Neural crest cell (in vitro differentiated cells): ENCODE measurements at places on chromosomes 7 and 10.
A peak's percentile ranks its signal among the peaks of the same experiment; 100 is the strongest.

GRCh38 chr7:145779140-145779539 is 337.5 kb upstream of the CNTNAP2 start:
- DNase-seq = no peak

GRCh38 chr10:34613491-34613890 is 201.6 kb downstream of the PARD3 start:
- no peak for DNase-seq

DNA sequence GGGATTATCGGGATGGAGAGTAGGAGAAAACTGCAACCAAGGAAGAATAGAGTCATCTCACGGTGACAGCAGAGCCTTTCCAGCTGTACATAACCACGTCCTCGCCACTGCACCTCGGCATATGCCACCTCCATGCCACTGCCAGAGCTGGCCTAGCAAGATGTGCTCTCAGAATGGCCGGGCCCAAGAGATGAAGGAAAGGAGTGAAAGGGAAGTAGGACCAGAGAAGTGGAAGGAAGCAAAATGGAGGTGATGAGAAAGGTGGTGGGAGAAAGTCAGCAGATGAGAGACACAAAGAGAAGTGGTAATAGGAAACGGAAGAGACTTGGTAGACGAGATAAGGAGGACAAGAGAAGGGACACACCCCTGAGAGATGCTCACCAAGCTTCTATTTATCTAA is 8.0 kb upstream of the CALU start:
- no peak for DNase-seq

GRCh38 chr10:7192061-7192460 is 218.8 kb downstream of the SFMBT2 start:
- no peak for DNase-seq

- DNase-seq = peak; percentile 63
Measured at GRCh38 chr10:24556750-24557742, 166.6 kb downstream of the ARHGAP21 start.

GRCh38 chr10:97777143-97777542 is 5.3 kb upstream of the SFRP5 start:
- no peak for DNase-seq

GRCh38 chr10:73906524-73907447 is 4.1 kb upstream of the PLAU start:
- peak; percentile 32 for DNase-seq

GRCh38 chr7:77444123-77444522 is 28.0 kb upstream of the GSAP start:
- no peak for DNase-seq

DNA sequence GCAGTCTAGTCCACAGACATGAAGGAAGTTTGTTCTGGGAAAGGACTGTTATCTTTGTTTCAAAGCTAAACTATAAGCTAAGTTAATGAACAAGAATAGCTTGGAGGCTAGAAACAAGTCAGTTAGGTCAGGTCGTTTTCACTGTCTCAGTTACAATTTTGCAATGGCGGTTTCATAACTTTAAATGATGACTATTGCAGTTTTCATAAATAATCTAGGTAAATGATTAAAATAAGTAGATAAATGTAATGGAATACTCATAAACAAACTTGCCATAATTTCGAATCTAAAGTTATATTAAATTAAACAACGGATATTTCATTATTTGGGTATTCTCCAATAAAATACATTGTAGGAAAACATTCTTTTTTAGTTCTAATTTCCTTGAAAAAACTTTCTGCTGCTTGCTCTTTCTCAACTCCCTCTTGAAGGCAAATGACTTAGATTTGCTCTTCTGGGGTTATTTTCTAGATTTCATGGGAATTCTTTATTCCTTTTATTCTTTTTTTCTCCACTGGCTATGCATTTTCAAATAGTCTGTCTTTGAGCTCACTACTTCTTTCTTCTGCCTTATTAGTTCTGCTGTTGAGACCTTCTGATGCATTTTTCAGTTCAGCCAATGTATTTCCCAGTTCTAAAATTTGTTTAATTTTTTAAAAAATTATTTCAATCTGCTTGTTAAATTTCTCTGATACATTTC is 103.8 kb upstream of the APBB1IP start:
- DNase-seq = no peak

- no peak for DNase-seq
Measured at GRCh38 chr7:2689951-2690705, 2.1 kb downstream of the AMZ1 start.

DNA sequence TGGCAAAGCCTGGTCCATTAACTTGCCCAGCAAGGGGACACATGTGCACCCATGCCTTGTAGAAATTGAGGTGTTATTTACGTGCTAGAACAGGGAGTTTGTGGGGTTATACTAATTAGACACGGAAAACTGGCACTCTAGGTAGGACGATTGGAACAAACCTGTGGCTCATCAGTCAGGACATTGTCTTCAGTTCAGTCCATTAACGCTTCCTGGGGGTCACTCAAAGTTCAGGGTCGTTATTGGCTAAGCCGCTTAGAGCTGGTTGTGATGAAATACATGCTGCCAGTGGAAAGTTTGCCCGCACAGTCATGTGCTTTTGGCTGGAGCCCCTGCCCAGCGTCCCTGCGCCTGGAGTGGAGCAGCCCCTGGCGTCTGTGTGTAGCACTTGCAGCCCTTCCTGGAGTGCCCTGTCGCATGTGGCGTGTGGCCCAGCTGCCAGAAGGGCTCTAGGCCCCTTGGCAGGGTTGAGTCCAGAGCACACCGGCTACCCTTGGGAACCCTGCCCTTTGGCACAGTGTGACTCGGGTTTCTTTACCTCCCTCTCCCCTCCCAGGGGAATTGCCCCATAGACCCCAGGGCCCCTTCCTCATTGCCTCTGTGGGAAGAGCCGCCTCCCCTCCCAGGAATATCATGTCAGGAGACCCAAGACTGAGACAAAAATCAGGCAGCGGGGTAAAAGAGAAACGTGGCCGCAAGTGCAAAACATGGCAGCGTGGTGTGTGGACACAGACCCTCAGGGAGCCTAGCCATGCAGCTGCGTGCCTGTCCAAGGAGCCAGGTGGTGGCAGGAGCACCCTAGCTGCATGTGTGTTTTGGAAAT is 9.8 kb downstream of the ZNF775 start:
- no peak for DNase-seq

DNA sequence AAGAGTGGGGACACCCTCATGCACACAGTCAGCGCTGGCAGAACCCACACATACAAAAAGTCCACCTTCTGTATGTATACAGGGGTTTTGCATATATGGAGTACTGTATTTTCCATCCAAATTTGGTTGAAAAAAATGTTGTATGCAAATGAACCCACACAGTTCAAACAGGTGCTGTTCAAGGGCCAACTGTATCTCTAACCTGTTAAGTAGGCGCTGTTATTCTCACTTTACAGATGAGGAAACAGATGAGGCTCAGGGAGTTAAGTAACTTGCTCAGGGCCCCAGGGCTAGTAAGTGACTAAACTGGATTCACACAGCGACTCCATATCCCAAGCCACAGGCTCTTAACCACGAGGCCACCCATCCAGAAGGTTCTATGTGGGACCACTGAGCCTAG is 69.9 kb downstream of the C10orf105 start:
- DNase-seq = no peak

GRCh38 chr7:50499092-50499491 is 48.9 kb upstream of the FIGNL1 start:
- DNase-seq = no peak

- DNase-seq = no peak
Measured at GRCh38 chr7:126953461-126953860, 299.3 kb downstream of the GRM8 start.

GRCh38 chr10:32600317-32600716 is 154.4 kb downstream of the CCDC7 start:
- DNase-seq = no peak

DNA sequence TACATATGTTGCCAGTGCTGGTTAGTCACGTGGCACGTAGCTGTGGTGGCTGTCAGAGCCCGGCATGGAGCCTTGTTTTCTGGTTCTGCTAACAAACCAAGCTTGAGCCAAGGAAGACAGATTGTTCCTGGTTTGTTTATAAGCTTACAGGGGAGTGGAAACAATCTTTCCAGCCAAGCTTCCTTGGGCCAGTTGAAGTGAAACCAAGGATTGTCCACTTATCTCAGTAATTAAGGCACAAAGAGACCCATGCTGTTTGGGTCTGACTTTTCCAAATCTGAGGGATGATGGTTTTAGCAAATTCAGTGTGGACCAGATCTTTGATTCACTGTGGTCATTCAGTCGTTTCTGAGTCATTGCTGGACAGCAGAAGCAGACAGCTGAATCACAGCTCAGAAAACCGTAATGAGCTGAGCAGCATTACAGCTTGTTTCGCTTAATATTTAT is 297.3 kb upstream of the COBL start:
- DNase-seq = no peak

DNA sequence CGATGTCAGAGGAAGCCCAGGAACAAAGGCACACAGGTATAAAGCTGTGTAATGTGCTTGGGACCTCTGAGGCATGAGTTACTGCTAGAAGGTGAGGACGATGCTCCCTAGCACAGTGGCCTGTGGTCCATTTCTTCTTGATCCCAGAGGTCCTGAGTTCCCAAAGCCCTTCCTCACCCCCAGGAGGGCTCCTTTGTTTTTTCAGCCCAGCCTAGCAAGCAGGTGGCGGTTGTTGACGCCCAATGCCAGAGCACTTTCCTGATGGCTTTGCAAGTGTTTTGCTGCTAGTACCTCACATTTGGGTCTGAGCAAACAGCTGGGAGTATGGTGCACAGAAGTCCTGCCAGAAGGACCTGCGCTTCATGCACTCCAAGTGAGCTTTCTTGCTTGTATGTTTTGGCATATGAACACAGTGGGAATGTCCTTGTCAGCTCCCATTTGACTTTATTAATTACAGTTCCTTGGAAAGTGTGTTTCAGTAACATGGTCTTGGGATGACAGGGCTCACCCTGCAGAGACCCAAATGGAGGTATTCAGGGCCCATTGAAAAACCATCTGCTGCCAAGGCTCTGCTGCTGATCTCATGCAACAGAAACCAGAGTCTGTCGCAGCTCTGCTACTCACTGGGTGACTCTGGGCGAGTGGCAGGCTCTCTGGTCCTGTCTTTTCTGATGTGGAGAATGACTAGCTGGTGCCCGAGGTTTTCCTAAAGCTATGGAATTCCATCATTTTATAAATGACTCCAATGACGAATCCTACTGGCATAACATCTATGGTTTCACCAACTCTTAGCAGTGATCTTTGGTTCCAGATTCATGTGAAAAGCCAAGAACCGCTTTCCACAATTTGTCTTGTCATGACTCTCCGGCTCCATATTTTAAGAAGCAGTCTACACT is 134.9 kb downstream of the ARID5B start:
- no peak for DNase-seq

DNA sequence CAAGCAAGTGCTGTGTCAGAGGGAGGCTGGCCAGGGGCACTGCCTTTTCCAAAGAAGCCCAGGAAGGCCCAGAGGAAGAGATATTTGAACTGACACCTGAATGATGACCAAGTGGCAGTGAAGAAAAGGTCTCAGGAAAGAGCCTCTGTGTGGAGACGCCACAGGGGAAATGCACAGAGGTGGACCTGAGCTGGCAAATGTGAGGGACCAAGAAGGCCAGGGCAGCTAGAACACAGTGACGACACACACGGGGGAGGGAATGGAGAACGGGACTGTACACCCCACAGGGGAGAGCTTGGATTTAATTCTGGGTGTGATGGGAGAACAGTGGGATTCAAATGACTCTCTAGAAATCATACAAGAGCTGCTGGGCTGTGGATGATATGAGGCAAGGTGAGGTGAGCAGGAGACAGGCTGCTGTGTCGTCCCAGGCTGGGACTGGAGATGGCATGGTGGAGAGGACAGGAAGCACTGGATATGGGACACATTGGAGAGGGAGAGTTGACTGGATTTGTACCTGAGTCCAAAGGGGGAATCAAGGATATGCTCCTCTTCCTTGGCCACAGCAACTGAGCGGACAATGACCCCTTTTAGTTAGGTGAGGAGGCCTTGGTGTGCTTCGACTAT is 84.2 kb upstream of the DDC start:
- no peak for DNase-seq

- no peak for DNase-seq
Measured at GRCh38 chr10:64113792-64114191, 592.6 kb downstream of the REEP3 start.

- no peak for DNase-seq
Measured at GRCh38 chr10:98307916-98308541, 40.0 kb upstream of the LOXL4 start.

DNA sequence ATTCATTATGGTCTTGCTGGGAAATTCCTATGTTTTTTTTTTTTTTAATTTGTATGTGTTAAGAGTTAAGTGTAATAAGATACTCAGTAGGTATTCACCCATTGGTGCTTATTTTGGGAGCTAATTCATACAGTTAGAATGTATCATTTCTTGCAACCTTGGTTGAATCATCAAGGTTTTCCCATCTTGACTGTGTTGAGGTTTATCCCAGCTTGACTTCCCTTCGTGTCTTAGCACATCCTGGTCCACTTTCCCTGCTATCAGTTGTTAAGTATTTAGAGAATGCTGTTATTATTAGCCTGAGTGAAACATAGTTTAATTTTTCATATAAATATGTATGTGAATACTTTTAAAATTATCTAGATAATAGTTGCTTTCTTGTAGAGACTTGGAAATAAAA is 20.8 kb downstream of the RALA start:
- no peak for DNase-seq

DNA sequence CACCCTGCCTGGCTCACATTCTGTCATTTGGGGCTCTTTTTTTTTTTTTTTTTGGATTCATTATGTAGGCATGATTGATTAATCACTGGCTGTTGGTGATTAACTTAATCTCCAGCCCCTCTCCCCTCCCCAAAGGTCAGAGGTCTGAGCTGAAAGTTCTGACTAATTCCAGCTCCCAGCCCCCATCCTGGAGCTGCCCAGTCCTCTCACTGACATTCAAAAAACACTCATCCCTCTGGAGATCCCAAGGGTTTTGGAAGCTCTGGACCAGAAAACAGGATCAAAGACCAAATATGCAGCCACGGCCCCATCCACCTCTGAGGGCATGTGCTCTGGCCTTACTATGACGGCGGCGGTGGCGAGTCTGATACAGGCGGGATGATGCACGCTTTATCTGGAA is 53.8 kb downstream of the RBM17 start:
- DNase-seq = no peak

DNA sequence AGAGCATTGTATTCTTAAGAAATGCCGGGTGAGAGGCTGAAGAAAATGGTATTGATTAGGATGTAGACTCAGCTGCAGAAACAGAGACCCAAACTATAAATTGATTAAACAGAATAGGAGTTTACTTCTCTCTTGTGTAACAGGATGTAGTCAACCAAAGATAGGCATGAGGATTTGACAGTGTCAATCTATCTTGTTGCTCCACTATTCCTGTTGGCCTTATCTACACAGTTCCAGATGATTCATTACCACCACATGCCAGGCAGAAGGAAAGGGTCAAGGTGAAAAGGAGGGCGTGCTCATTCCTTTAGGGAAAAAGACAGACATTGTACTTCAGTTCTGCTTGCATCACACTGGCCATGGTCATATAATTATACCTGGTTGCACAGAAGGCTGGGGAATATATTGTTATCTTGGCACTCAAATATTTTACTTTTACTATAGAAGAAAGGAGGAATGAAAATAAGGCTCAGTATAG is 11.9 kb upstream of the DMTF1 start:
- DNase-seq = no peak

- no peak for DNase-seq
Measured at GRCh38 chr10:3813267-3813666, 28.3 kb upstream of the KLF6 start.
